Central memory CD8-positive, alpha-beta T cell (primary cell): ENCODE measurements at places on chromosomes 2 and 18.

DNA sequence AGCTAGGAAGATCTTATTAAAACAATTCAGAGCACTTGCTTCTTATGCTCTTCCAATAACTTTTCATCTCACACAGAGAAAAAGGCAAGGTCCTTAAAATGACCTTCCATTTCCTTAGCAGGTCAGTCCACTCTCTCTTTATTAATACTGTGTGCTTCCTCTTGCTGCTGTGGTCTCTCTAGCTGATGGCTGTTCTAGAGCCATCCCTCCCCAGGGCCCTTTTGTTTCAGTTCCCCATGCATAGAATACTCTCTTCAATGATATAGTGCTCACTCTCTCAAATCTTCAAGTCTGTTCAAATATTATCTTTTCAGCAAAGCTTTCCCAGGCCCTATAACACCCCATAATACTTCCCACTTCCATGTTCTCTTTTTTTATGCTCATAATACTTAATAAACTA is 469.3 kb downstream of the METTL4 start:
- no peak for DNase-seq

GRCh38 chr2:187654535-187654934 is 100.3 kb upstream of the TFPI start:
- no peak for DNase-seq

- no peak for DNase-seq
Observed at GRCh38 chr18:62844850-62845643, 129.7 kb downstream of the PHLPP1 start.

- DNase-seq: no peak
Observed at GRCh38 chr2:75053484-75054112, 95.2 kb downstream of the POLE4 start.

DNA sequence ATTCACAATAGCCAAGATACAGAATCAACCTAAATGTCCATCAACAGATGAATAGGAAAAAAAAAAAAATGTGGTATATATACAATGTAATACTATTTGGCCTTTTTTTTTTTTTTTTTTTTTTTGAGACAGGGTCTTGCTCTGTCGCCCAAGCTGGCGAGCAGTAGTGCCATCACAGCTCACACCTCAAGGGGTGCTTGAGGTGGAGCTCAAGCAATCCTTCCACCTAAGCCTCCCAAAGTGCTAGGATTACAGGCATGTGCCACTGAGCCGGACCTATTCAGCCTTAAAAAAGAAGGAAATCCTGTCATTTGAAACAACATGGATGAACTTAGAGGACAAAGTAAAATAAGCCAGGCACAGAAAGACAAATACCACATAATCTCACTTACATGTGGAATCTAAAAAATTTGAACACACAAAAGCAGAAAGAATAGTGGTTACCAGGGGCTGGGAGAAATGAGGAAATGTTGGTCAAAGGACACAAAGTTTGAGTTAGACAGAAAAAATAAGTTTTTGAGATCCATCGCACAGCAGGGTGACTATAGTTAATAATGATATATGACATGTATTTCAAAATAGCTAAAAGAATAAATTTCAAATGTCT is 26.0 kb downstream of the TLK1 start:
- no peak for DNase-seq

GRCh38 chr2:207128867-207129266 is 36.9 kb downstream of the KLF7 start:
- DNase-seq: no peak

DNA sequence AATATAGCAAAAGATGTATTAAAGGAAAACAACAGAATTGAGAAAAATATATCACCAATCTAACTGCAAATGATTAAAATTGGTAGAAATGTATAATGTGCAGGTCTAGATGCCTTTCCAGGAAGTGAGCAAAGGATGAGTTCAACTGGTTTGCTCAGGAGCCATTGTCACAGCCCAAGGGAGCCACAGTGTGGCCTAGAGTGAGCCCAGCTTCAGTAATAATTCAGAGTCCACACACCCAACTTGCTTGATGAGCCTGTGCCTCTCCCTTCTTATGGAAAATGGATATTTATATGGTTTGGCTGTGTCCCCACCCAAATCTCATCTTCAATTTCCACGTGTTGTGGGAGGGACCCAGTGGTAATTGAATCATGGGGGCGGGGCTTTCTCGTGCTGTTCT is 92.2 kb upstream of the ASAP2 start:
- no peak for DNase-seq

GRCh38 chr18:56570978-56571377 is 67.4 kb downstream of the TXNL1 start:
- no peak for DNase-seq
